ENCODE measurements at places on chromosomes 4 and X.

- no peak for DNase-seq
These were observed 1.9 kb upstream of the ASB9 start for GRCh38 chrX:15271757-15272156.

GRCh38 chrX:71627588-71628404 is 9.5 kb upstream of the CXCR3 start:
- DNase-seq, result no peak

- DNase-seq, result no peak
These were observed 8.8 kb upstream of the MGST2 start for GRCh38 chr4:139656614-139657486.

DNA sequence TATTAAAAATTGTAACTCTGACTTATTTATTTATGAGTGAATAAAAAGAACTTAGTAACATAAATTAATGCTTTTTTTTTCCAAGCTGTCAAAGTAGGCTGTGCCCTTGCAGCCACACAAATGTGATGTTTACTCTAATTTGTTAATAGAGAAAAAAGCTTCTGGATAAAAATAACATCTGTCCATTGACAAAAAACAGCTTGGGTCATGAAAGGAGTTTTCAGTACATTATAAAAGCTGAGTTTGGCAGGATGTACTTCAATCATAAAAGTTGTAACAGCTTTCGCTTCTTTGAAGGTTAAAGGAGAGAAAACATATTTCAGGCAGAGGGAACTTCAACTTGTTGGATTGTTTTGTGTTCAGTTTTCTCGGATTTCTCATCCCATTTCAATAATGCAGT is 105.6 kb downstream of the SLC4A4 start:
- no peak for DNase-seq

- no peak for DNase-seq
These were observed 691.4 kb downstream of the PCDH7 start for GRCh38 chr4:31411565-31411964.

GRCh38 chr4:38024206-38024509 is 64.0 kb downstream of the PTTG2 start:
- no peak for DNase-seq

DNA sequence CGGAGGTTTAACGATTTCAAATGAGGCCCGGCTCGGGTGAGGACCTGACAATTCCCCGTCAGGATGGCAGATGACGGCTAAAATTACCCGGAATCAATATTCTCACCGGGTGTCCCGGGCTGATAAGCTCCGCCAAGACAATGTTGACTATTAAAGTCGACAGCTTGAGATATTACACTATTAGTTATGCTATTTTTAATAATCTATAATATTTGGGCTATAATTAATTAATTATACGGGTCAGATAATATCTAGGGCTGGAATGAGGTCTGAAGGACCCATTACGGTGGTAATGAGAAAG is 9.4 kb upstream of the NKX1-1 start:
- no peak for DNase-seq

- no peak for DNase-seq
These were observed 2.1 kb upstream of the GPC4 start for GRCh38 chrX:133417364-133417763.

GRCh38 chr4:174503079-174503715 is 19.1 kb downstream of the HPGD start:
- no peak for DNase-seq

DNA sequence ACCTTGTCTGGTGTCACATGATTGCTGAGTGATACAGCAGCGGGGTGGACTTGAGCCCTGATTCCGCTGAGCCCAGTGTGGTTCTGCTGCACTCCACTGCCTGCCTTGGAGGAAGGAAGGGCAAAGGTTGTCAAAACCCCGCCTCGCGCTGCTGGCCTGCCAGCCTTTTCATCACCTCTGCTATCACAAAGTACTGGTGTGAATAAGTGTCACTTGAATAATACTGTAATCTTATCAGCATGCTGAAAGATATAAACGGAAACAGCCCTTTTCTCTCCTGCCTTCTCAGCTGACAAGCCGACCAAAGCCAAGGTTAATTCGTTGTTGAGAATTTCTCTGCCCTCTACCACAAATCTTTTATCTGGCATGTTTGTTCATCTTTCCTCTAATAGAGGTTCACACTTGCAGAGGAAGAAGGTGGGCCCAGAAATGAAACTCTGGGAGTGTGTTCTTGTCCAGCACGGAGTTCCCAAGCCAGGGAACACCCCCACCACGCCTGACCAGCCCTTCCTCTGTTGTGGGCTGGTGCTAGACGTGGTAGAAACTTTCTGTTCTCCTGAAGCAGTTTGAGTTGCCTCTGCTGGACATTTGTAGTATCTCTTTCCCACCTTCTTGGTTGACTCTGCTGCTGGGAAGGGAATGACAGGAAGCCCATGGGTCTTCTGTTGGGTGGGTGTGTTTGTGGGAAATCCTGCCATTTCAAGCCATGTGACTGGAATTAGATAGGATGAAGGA is 21.5 kb downstream of the FHDC1 start:
- no peak for DNase-seq

- DNase-seq, result no peak
These were observed 369.3 kb downstream of the DMD start for GRCh38 chrX:32842053-32842452.

- no peak for DNase-seq
These were observed 683.1 kb downstream of the KCTD8 start for GRCh38 chr4:43765514-43765913.

DNA sequence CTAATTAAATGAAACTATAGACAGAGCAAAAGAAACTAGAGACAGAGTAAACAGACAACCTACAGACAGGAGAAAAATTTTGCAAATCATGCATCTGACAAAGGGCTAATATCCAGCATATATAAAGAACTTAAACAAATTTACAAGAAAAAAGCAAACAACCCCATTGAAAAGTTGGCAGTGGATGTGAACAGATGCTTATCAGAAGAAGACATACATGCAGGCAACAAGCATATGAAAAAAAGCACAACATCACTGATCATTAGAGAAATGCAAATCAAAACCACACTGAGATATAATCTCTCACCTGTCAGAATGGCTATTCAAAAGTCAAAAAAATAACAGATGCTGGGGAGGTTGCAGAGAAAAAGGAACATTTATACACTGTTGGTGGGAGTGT is 14.8 kb downstream of the ZNF280C start:
- no peak for DNase-seq

GRCh38 chrX:43682726-43683125 is 26.6 kb downstream of the MAOA start:
- no peak for DNase-seq

DNA sequence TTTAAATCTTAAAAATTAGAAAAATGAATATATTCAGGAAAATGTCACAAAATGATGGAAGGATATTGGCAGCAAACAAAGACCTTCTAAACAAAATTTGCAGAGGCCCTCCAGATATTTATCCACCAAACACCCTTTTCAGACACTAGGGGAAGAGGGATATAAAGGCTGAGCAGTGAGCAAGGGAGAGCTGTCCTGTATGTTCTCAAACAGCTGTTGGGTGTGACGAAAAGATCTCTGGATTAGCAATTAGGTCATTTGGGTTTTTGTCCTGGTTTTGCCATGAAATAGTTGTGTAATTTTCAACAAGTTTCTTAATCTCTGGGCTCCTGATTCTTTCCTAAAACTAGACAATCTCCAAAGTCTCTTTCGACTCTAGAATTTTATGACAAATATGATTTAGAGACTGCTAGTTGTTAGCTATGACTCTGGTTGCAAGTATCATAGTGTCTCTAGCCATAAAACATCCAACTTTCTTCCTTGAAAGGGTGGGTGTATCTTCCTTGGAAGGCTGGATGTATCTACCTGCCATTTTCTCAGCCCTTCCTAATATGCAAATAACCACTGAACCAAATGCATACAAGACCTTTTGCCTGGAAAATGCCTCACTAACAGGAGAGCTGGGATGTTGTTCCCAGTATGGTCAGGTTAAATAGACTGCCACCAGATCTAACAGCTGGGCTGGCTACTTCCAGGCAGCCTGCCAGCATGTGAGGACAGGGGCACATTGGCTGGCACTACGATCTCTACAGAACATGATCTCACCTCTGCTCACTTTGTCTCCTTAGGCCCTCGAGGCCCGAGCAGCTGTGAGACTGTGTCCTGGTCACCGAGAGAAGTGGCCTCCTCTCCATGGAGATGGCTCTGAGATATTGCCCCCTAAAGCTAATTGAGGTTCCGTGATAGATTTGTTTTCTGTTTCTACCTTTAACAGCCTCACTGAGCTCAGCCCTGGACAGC is 225.5 kb upstream of the JADE1 start:
- no peak for DNase-seq

DNA sequence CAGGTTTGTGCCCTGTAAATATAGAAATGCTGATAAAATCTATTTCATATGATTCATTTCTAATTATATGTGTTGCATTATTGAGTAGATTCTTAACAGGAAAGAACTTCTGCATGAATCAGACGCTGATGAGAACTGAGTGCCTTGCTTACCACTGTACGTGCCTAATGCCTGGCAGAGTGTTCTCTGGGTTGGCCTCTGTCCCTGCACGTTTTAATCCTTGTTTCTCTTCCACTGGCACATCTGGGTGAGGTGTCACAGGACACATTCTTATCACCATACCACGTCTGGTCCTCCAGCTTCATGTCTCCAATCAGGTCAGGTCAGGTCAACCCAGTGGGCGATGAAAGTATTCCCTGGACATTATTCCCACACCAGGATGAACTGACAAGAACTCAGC is 53.6 kb downstream of the KLF3 start:
- no peak for DNase-seq

DNA sequence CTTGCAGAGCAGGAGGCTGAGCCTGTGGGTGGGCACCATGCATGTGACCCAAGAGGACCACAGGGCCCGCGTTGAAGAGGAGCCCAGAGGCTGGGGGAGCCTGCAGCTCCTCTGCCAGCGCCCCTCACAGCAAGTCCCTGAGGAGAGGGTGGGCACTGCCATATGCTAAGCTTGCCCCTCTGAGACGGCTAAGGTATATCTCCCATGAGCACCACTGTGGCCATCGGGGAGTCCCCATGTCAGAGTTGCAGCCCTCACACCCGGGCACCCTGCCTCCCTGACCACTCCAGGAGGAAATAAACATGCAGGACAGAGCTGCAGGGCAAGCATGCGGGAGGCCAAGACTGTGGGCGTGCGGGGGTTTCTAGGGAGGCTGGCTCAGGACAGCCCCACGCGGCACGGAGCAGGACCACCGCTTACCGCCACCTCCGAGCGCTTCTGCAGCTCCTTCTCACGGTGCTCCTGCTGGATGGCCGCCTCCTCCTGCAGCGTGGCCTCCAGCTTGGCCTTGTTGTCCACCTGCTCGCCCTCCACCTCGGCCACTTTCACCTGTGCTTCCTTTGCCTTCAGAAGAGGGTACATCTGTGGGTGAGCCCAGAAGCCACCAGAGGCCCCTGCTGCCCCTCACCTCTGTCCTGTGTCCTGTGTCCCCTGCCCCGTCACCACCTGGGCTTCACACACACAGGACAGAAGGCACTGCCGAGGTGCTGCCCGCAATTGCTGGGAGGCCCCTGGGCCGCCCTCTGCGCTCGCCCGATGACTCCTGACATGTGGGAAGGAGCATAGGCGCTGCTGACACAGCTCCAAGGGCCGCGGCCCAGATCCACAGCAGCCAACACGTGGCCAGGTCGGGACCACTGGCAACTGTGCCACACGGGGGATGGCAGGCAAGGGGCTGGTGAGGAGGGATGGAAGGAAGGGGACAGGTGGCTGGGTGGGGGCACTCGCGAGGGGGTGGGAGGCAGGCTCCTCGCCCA is 29.8 kb downstream of the FGFR3 start:
- DNase-seq, result no peak

- DNase-seq, result no peak
These were observed at the start of gene UNC5C for GRCh38 chr4:95548738-95549245. Gene UNC5C, minus strand, starts transcription at chr4:95548973.

DNA sequence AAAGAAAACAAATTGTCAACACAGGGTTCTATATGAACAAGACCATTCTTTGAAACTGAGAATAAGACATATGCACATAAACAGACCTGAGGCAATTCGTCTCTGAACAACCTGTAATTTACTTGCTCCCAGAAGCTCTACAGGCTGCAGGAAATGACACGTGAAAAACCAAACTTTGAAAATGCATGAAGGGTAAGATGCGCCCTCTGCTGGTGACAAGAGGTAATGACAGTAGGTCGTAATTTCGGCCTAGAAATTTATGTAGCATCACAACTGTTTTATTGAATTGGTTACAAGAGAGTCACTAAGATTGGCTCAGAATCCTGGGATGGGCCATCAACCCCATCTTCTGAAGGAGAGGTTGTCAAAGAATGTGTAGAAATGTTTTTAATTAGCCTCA is 276.5 kb downstream of the PPP4R3C start:
- DNase-seq, result no peak

DNA sequence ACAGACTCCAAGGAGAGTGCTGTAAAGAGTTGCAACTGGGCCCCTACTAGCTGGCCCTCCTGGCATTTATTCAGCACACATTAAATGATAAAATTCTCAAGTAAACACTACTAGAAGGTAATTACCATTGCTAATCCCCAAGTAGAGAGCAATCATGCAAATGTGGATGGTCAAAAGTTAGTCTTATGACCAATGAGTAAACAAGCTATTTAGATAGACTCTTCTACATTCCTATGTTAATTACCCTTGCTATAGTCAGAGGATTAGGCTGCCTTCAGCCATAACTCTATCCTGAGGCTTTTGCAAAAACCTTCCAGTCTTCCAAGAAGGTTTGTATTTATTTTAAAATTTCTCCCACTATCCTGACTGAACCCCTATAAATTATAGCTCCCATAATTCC is 28.3 kb upstream of the HPGD start:
- no peak for DNase-seq

DNA sequence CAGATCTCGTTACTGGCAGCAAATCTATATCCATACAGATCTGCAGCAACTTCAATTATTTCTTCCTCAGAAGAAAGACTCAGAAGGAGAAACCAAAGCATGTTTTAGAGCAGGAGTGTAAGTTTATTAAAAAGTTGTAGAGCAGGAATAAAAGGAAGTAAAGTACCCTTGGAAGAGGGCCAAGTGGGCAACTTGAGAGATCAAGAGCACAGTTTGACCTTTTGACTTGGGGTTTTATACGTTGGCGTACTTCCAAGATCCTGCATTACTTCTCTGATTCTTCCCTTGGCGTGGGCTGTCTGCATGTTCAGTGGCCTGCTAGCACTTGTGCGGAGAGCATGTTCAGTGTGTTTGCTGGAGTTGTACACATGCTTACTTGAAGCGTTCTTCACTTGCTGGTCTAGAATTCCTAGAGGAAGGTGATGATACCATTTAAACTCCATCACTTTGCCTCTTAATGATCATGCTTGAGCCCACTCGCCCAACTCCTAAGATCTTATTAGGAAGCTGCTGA is 1114.7 kb upstream of the PABPC4L start:
- no peak for DNase-seq

GRCh38 chr4:150068300-150068960 is 9.8 kb upstream of the DCLK2 start:
- DNase-seq, result no peak

DNA sequence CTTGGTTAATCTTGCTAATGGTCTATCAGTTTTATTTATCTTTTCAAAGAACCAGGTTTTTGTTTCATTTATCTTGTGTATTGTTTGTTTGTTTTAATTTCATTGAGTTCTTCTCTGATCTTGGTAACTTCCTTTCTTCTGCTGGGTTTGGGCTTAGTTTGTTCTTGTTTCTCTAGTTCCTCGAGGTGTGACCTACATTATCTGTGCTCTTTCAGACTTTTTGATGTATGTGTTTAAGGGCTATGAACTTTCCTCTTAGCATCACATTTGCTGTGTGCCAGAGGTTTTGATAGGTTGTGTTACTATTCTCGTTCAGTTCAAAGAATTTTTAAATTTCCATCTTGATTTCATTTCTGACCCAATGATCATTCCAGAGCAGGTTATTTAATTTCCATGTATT is 365.4 kb upstream of the GATB start:
- no peak for DNase-seq
